Stimulated activated CD8-positive, alpha-beta memory T cell treated with anti-CD3 and anti-CD28 coated beads, Interleukin-7, amount 100 ng/mL, for 1 hour (primary cell): ENCODE measurements at places on chromosomes 4 and X.
A peak's percentile ranks its signal among the peaks of the same experiment; 100 is the strongest.

- DNase-seq: no peak
These were observed 462.4 kb upstream of the NDST4 start for GRCh38 chr4:115575851-115576250.

GRCh38 chrX:20224814-20225487 is 41.8 kb downstream of the RPS6KA3 start:
- DNase-seq: no peak

- no peak for DNase-seq
These were observed 25.0 kb downstream of the ADGRA3 start for GRCh38 chr4:22490718-22491315.

DNA sequence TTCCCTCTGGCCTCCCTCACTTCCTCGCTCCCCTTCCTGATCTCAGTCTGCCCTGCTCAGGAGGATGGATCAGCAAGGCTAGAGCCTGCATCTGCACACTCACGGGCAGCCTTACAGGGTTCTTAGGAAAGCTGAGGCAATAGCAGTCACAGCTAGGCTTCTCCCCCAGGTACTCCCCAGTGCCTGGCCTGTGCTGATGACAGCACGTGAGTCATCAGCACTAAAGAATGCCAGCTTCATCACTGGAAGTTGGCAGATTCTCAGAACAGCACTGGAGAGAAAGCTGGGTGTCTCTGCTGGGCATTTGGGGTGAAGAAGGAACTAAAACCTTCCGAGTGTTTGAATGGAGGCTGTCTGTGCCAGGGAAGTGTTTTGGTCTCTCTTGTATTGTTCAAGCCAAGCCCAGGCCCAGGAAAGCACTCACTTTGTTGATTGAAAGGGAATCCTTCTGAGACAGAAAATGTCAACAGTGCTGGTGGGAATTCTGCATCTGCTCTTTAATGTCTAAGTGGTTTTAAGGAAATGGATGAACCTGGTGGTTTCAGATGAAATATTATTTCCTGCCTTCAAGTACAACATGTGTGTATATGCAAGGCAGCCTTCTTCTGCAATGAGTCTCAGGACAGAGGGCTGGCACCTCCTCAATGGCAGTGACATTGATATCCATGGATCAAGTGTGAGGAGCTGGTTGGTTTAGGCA is 73.0 kb upstream of the SCOC start:
- no peak for DNase-seq

DNA sequence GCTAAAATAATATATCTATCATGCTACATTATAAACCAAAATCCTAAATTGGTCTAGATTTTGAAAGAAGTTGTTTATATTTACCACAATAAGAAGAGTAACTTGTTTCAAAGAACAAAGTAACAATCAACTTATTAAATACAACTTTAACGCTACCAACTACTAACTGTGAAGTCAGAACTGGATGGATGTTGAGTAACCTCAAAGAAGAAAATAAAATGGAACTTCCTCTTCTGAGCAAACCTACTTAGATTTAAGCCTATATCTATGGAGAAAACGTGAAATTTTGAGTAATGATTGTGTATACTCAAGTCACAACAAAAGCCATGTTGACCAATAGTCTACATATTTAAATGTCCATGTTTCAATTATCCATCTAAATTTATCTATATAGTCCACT is 25.7 kb downstream of the SH3RF1 start:
- no peak for DNase-seq

- DNase-seq: no peak
These were observed 16.9 kb upstream of the ARMCX2 start for GRCh38 chrX:101676571-101676970.

DNA sequence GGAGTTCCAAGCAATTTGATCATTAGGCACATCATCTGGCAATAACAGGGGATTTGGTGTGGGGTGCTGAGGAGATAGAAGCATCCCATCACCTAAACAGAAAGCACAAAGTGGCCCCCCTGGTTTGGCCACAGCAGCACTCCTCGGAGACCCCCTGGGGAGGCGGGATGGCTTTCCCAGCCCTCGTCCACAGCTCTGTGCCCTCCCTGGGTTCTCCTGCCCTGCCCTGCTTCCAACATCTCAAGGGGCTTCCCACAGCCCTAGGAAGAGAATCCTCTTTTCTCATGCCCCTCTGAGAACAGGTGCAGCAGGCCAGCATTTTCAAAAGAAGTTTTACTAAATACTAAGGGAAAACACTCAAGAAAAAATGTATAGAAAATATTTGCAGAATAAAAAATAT is 12.8 kb downstream of the ATP5ME start:
- no peak for DNase-seq

GRCh38 chrX:53317365-53318069 is 36.1 kb upstream of the IQSEC2 start:
- peak; percentile 45 for DNase-seq

- DNase-seq: peak; percentile 10
These were observed 531 bp downstream of the CAMK2D start for GRCh38 chr4:113760795-113761619.

DNA sequence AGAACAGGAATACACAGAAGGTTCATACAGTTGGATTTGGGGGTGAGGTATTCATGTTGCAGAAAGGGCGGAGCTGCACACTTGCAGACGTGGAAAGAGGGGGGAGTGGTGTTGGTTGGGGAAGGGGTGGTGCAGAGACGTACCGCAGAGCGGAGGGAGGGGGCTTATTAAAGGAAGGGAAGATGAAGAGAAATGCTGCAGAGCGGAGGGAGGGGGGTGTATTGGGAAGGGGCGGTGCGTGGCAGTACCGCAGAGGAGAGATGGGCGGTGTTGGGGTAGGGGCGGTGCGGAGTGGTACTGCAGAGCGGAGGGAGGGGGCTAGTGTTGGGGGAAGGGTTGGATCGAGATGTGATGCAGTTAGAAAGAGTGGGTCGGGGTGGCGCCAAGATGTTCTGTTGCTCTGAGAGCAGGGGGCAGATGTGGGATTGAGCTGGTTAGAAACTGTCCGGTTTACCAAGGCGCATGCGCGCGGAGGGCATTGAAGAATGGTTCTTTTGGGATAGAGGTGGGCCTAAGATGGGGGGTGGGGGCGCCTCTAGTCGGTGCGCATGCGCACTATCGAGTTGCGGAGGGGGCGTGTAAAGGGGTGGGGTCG is 900 bp downstream of the TRO start:
- peak; percentile 2 for DNase-seq

DNA sequence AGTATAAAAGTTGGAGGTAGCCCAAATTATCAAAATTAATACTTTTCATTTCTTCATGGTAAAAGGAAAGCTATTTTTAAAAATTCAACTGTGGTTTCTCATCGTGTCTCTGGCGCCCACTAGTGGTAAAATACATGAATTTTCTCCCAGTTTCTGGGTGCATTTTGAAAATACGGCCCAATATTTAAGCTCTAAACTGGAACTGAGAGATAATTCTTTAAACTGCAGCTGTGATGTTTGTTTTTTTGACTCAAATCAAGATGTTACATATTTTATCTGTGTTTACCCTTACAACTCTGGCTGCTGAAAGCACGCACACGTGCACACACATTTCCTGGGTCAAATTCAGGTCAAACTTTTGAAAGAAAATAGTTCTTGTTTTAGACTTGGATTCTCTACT is 123.9 kb upstream of the ACSL4 start:
- no peak for DNase-seq

GRCh38 chrX:28719620-28720019 is 132.4 kb downstream of the IL1RAPL1 start:
- DNase-seq: no peak

DNA sequence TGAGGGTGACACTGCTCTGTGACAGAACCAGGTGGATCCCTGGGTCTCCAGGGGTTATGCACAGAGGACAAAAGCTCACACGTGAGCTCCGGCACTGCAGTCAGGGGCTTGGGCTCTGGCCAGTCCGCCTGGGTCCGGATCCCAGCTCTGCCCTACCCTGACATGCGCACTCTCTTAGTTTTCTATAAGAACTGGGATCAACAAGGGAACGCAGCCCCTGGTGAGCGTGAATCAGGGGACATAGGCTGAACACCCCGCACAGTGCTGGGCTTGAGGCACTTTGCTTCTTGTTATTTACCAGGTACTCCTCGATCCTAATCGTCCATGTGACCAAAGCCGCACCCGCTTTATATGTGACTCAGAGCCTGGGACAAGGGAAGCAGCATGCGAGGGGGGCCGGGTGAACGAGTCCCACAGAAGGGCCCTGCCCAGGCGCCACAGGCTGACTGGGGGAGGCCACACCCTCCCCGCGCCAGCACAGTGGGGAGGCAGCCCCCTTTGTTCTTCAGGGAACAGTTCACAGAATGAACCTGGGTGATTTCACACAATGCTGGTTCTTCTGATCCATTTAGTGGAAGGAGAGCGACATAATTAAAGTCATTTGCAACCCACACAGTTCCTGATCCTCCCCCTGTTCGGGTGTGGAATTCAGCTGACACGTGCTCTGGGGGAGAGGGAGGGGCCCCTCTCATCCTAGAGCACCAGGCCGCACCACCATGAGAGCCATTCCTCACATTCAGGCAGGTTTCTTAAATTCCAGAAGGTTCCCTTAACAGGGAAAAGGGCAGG is 55.5 kb downstream of the WFS1 start:
- DNase-seq: no peak

DNA sequence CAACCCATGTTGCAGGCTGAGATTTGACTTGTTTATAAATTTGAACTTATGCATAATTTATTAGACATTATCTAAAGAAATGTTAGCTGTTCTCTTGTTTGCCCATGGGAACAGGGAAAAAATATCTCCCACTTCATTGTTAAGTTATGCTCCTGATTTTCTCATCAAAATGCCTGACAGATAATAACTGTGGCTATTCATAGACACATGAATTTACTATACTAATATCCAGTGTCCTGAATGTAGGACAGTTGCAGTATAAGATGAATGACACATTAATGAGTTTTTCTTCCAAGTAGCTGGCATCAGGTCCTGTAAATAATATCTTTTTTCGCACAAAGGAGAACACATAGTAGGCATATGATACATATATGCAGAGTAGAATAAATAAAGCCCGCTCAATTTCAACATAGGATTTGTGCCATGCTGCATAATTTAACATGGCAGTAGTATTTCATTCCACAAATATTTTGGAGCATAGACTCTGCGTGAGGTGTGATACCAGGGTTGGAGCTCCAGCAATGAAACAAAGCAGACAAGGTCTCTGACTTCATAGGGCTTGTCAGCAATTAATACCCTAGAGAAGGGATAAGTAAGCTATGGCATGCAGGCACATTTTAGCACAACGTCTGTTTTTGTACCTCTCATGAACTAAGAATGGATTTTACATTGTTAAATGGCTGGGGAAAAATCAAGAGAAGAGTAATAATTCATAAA is 40.4 kb upstream of the DDX53 start:
- DNase-seq: no peak

- no peak for DNase-seq
These were observed 82.0 kb downstream of the USP46 start for GRCh38 chr4:52576961-52577623.

- no peak for DNase-seq
These were observed 279.2 kb upstream of the FGF16 start for GRCh38 chrX:77167993-77168392.

GRCh38 chr4:87120010-87120409 is 100.4 kb downstream of the KLHL8 start:
- DNase-seq: no peak

- no peak for DNase-seq
These were observed 595.7 kb upstream of the POU3F4 start for GRCh38 chrX:82912382-82912781.

DNA sequence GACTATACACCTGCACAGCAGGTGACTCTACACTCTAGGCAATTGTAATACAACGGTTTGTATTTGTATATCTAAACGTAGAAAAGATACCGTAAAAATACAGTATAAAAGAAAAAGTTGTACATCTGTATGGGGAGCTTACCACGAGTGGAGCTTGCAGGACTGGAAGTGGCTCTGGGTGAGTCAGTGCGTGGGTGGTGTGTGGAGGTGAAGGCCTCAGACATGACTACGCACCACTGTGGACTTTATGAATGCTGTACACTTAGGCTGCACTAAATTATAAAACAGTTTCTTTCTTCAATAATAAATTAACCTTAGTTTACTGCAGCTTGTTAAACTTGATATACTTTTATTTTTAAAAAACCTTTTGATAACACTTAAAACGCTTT is 85.0 kb upstream of the FAT1 start:
- no peak for DNase-seq

DNA sequence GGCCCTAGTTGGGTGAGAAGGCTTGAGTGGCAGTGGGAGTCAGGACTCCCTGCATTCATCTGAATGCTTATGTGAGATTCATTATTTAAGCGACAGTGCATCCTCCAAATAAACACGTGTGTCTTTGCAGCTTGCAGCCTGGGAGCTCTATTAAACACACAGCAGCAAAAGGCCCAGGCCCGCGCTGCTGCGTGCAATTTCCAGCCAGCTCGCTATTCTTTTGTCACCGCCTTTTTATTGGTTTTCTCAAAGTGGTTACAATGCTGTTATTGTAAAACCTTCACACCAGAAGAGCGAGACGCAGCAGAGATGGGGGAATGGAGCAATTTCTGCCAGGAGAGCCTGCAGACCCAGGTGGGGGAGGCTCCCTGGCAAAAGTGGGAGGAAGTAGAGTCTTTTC is 252.5 kb downstream of the BCOR start:
- no peak for DNase-seq

- DNase-seq: no peak
These were observed 134.8 kb downstream of the GALNTL6 start for GRCh38 chr4:171948038-171948437.

GRCh38 chr4:25786497-25787065 is 76.2 kb downstream of the SEL1L3 start:
- DNase-seq: no peak

DNA sequence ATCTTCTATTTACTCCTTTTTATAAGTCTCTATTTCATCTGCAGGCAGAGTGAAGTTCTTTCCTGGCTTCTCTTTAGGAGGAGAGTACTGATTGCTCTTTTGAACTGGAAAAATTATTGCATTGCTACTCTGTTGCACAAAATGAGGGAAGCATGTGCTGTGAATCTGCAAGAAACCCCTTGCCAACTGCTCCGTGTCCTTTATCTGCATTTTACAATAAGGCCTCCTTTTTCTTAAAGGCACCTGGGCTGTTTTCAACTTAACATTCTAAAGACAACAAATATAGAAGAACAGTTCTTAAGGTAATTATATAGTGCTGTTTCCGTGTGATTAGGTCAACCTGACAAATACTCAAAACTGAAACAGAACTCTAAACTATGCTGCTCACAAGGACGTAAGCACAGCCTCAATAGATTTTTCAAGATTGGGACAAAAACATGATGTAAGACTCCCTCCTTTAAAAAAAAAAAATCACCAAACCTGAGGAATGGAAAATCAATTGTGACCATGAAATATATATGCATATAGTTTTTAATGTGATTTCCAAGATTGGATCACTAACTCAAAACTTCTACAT is 716.6 kb upstream of the INTU start:
- DNase-seq: no peak
